ENCODE measurements at places on chromosomes 1 and 21. TPM values are rescaled to one million over a fixed set of nuclear protein-coding genes. Genes with fewer than 3 reads are reported as not detected.

GRCh38 chr1:112769611-112770010 is 54.5 kb upstream of the PPM1J start:
- H3K27me3 ChIP-seq = no peaks in the 10 kb centered on the region
- H3K36me3 ChIP-seq = no peaks in the 10 kb centered on the region
- no peak overlapping the region for H3K4me3 ChIP-seq
- H3K27ac ChIP-seq = no peak overlapping the region
- no peak for DNase-seq
- H3K4me1 ChIP-seq = peaks cover 6% of the 10 kb centered on the region

DNA sequence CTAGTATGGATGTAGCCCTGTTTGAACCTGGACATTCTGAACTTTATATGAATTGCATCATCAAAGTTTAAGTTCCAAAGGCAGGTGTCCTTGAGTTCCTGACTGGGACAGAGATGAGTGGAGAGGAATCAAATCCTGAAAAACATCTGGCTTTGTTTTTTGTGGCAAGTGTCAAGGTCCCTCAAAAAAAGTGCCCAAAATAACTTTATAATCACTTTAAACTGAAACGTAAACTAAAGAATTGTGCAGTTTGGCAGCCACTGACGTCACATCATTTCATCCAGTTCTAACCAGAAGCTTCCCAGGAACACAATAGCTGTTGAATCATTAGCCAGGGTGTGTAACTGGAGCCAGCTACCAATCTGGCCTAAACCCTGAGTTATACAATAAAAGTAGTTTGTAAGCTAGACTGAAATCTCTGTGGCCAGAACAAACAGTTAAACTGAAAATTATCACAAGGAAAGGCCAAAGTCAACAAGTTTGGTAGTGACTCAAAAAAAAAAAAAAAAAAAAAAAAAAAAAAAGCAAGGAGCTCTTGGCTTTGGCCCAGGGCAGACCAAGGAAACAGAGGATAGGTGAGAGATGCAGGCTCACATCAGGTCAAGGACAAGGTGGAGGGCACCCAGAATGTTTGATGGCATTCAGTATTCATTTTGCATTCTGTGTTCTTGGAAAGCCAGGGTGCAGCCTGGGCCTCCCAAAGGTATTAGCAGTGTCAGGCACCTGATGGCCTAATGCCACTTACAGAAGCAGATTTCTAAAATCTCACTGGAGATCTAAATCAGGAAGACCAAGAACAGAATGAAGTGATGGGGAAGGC is 74.3 kb downstream of the TNFSF18 start:
- H3K4me1 ChIP-seq = no peaks in the 10 kb centered on the region
- no peak overlapping the region for H3K4me3 ChIP-seq
- no peaks in the 10 kb centered on the region for H3K27me3 ChIP-seq
- H3K36me3 ChIP-seq = no peaks in the 10 kb centered on the region
- peak overlapping the region; percentile 55 for H3K27ac ChIP-seq

DNA sequence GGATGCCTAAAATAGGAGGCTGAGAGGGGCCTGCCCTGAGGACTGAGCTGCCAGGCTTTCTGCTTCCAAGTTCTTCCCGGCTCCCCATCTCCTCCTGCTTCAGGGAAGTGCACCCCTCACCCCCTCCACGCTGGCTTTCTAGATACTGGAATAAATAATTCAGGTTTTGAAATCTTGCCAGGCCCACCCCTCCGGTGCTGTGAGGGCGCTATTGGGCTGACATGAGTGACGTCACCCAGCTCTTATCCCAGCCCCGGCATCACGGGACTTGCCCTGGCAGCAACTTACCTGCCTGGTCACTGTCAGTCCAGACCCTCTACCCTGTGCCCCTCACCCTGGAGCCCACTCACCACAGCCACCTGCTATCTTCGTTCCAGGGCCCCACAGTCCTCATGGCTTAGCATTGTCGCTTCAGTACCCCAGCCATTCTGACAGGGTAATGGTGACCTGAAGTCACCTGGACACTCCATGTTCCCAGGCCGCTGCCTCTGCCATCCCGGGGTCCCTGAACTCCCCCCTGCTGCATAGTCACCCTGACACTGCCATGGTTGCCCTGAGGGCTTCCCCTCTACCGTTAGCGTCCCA is 819 bp upstream of the GPR3 start:
- H3K4me3 ChIP-seq = peak overlapping the region; percentile 58
- H3K4me1 ChIP-seq = peaks cover 22% of the 10 kb centered on the region
- no peaks in the 10 kb centered on the region for H3K27me3 ChIP-seq
- no peak overlapping the region for H3K27ac ChIP-seq

The VSIG8 gene
- not detected for total RNA-seq

- H3K36me3 ChIP-seq = no peaks in the 10 kb centered on the region
- DNase-seq = peak; percentile 93
Measured at GRCh38 chr1:921011-921837, 2.5 kb upstream of the SAMD11 start.

GRCh38 chr1:47921935-47922415 is 75.2 kb downstream of the TRABD2B start:
- DNase-seq = no peak
- no peak overlapping the region for H3K4me3 ChIP-seq
- no peak overlapping the region for H3K27ac ChIP-seq
- H3K36me3 ChIP-seq = no peaks in the 10 kb centered on the region
- H3K4me1 ChIP-seq = no peaks in the 10 kb centered on the region

The GPR153 gene
- 5.7 TPM for total RNA-seq

GRCh38 chr21:16086121-16086520 is 356.3 kb downstream of the USP25 start:
- H3K4me3 ChIP-seq = no peak overlapping the region
- no peak for DNase-seq
- H3K36me3 ChIP-seq = no peaks in the 10 kb centered on the region

DNA sequence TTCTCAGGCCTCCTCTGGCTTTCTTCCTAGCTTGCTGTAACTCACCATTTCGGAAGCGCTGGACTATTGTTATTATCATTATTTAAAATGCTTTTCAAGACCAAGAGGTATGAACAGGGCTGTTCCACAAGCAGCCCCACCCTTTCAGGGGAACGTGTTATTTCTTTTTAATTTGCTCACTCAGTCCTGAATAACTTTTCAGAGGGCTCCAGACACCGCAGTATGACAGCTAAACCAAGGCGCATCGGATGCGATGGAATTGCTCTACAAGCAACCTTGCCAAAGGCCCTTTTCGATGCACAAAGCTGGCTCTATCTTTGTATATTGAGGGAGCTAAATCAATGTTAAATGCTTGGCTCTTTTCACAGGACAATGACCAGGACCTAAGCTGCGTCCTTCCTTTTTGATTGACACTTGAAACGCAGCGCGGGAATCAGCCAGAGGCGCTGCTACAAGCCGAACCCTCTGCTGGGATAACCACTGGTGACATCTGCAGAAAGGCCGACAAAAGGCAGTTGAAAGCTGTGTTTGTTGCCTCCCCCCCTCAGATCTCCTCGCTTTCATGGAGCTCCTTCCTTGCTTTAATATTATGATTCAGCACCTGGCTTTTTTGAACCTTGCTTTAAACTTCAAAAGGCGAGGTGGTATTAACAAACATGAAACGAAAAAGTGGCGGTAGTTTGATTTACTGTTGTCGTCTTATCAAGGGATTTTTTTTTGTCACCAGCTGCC is 204.7 kb upstream of the PROX1 start:
- DNase-seq = no peak
- H3K36me3 ChIP-seq = no peaks in the 10 kb centered on the region
- no peaks in the 10 kb centered on the region for H3K27me3 ChIP-seq
- no peak overlapping the region for H3K4me3 ChIP-seq

DNA sequence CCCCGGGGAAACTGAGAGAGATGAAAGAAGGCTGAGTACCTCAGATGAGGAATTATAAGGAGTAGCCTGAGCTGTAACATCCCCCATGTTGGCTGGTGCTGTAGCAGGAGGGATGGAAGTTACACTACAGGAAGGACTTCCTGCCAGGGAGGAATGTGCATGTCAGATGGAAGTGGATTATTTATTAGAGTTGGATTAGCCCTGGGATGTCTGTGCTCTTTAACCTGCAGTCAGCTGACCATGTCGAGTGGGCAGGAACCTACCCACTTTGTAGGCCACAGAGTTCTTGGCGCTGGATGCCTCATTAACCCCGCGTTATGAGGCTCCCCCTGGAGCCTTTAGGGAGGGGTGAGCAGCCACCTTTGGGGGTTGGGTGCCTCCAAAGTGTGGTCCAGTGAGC is 757 bp upstream of the SEMA4A start:
- no peaks in the 10 kb centered on the region for H3K36me3 ChIP-seq
- no peak overlapping the region for H3K4me3 ChIP-seq
- no peak overlapping the region for H3K27ac ChIP-seq
- no peak for DNase-seq

DNA sequence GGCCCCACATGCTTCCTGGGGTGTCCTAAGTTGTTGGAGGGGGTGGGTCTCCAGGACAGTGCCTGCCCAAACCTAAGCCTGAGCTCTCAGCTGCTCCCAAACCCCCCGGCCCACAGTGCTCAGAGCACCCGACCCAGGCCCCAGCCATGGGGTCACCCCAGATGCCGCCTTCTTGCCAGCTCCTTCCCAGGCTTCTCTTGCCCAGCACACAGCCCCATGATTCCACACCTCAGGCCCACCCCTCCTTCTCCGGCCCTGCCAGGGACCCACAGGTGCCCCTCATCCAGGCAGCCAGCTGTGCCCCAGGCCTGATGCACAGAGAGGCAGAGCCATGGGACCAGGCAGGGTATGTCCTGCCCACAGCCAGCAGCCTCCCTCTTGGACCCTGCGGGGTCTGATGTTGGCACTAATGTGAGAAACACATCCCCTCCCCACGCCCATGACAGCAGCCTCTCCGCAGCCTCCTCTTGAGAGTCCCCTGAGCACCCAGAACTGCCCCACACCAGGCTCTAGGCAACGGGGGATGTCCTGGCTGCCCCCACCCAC is 4.9 kb downstream of the WNT9A start:
- H3K27me3 ChIP-seq = no peaks in the 10 kb centered on the region
- peak overlapping the region; percentile 94 for H3K27ac ChIP-seq
- H3K4me3 ChIP-seq = peak overlapping the region; percentile 13
- peaks cover 35% of the 10 kb centered on the region for H3K4me1 ChIP-seq
